ENCODE measurements at places on chromosomes 7 and 10.

DNA sequence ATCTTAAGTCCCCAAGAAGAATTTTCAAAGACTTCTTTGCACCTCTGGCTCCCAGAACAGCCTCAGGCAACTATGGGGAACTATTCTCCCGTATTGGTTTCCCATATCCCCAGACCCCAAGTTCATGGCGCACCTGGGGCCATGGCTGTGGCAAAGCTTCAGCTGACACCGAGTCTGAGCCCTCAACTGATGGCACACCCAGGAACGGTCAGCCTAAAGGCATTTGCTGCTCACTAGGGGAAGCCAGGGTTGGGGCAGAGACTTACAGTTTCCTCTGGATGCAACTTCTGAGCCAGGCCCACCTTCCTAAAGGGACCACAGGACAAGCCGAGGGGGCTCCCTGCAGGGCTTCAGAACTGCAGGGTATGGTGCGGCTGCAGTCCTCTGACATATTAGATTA, 13.7 kb upstream of the CPA1 start:
- DNase-seq = no peak

- no peak for DNase-seq
Measured at GRCh38 chr7:155234950-155235789, 62.5 kb upstream of the INSIG1 start.

GRCh38 chr7:100437150-100438100, 1.1 kb upstream of the PPP1R35 start:
- DNase-seq = no peak

GRCh38 chr10:81969136-81969535, 94.1 kb downstream of the NRG3 start:
- no peak for DNase-seq

GRCh38 chr10:48444266-48444665, 137.8 kb downstream of the MAPK8 start:
- DNase-seq = no peak

- DNase-seq = no peak
Measured at GRCh38 chr7:16951483-16952080, 69.8 kb upstream of the AGR3 start.

DNA sequence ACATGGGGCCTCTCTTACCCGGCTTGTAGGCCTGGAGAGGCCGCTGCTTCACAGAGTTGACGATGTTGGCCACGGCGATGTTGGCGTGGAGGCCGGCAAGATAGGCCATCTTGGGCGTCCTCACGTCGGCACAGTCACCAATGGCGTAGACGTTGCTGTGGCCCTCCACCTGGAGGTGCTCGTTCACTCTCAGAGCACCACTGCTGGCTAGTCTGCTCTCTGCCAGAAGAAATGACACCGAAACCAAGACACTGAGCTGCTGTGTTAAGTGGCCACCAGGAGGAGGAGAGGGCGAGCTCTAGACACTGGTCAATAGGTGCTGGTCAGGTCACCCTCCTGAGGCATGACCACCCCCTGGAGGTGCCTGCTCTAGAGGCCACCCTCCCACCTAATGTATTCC, 17.7 kb downstream of the AIFM2 start:
- no peak for DNase-seq

GRCh38 chr10:132212816-132213215, 26.1 kb downstream of the DPYSL4 start:
- DNase-seq = no peak

DNA sequence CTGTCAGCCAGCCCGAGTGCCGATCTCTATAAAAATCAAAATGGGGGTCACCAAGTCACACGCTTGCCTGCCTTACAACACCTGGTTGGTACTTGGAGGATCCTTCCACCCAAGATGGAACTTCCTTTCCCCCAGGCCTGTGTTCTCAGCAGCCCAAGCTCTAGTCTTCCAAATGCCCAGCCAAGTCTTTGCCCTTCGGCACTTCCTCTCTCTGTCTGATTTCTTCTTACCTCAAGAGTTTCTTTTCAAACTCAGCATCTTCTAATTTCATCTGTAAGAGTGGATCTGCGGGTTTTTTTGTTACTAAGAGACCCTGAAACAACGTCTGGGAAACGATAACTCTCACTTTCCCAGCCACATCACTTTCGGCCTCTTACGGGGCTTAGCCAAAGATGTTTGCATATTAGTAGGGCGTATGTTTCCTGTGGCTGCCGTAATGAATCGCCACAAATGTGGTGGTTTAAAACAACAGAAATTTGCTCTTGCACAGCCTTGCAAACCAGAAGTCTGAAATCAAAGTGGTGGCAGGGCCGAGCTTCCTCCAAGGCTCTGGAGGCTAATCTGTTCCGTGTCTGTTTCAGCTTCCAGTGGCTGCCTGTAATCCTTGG, 219.9 kb downstream of the TCF7L2 start:
- DNase-seq = no peak

- no peak for DNase-seq
Measured at GRCh38 chr10:6953271-6953801, 373.3 kb upstream of the PRKCQ start.

GRCh38 chr10:90837486-90837885, 20.4 kb downstream of the HTR7 start:
- DNase-seq = no peak

DNA sequence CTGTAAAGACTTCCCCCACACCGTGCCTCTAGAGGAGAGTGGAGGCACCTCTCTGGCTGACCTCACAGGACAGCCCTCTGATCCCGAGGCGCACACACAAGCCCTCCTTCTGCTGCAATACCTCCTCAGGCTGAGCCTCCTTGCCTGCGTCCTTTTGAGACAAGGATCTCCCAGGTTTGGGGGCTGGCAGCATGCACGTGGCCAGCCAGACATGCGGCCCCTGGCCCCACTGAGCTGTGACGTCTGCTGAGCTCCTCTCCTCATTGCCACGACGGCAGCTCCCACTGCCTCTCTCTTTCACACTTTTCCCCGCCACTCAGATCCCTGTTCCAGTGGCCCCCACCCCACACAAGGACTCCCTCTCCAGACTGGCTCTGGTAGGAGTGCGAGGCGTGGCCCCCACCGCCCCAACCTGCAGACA, 12.2 kb upstream of the DNAAF5 start:
- DNase-seq = no peak

DNA sequence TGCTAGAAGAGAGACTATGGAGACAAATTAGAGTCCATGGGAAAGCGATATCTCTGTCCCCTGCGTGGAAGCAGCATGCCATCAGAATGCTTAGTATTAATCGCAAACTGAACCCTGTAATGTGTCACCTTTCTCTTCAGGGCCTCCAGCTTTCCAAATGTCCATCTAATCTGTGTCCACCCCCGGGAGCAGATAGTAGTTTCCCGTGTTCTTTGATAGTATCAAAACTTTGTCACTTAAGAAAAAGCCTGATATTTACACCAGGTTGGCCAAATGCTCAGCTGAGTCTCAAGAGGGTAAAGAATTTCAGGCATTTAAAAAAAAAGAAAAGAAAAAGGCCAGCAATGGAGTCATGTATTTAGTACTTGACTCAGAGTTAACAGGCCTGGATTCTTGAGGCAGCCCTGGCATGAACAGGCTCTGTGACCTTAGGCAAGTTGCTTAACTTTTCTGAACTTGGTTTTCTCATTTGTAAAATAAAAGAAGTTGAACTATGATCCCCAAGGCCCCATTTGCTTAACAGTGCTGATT, 10.4 kb upstream of the GSAP start:
- DNase-seq = no peak

GRCh38 chr10:61140765-61141392, 196.9 kb upstream of the RHOBTB1 start:
- no peak for DNase-seq

DNA sequence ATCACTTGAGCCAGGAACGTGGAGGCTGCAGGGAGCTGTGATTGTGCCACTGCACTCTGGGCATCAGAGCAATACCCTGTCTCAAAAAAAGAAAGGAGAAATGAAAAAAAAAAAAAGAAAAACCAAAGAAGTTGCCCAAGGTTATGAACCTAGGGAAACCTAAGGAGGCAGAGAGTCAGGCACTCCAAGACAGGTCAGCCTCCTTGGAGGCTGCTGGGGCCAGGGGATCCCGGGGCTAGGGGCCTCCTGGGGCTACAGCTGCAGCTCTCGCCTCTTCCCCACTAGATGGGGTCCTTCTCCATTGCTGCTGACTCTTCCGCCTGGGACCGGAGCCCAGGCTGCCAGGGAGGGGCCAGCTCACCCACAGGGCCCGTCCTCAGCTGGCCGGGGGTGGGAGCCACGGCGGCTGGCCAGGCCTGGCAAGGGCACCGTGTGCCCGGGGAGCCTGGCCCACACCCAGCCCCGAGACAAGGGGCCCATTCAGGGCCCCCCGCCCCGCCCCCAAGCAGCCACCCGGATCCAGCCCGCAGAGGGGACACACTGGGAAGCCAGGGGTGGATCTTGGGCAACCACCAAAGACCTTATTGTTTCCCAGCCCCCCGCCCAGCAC, 1.7 kb upstream of the SPACDR start:
- DNase-seq = no peak

- no peak for DNase-seq
Measured at GRCh38 chr10:78905957-78906308, 162.8 kb upstream of the ZMIZ1 start.

- no peak for DNase-seq
Measured at GRCh38 chr10:26499426-26499825, 61.3 kb downstream of the APBB1IP start.

- DNase-seq = no peak
Measured at GRCh38 chr10:128979405-128979804, 487.6 kb upstream of the MGMT start.

GRCh38 chr7:151552352-151553028, 32.8 kb upstream of the RHEB start:
- no peak for DNase-seq

DNA sequence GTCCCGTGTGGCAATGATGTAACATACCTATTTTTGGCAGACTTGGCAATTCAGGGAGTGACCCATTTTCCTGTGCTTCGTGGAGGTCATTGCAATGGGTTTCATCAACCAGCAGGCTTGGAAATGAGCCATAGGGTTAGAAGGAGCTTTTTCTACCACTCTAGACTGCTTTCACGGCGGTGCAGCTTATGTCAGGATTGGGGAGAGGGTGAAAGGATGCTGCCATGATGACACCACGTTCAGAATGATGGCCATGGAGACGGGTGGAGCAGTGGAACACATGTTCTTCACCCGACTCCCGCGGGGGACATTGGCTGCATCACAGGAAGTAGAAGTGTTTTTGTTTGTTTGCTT, 220.2 kb downstream of the EMX2 start:
- DNase-seq = no peak

- DNase-seq = no peak
Measured at GRCh38 chr10:91137822-91138221, 82.6 kb upstream of the PCGF5 start.

- DNase-seq = no peak
Measured at GRCh38 chr7:29499932-29500331, 63.7 kb upstream of the PRR15 start.

- DNase-seq = peak; percentile 10
Measured at GRCh38 chr10:14879124-14879927, 660 bp downstream of the SUV39H2 start.

GRCh38 chr10:36265741-36266140, 623.6 kb upstream of the FZD8 start:
- no peak for DNase-seq

DNA sequence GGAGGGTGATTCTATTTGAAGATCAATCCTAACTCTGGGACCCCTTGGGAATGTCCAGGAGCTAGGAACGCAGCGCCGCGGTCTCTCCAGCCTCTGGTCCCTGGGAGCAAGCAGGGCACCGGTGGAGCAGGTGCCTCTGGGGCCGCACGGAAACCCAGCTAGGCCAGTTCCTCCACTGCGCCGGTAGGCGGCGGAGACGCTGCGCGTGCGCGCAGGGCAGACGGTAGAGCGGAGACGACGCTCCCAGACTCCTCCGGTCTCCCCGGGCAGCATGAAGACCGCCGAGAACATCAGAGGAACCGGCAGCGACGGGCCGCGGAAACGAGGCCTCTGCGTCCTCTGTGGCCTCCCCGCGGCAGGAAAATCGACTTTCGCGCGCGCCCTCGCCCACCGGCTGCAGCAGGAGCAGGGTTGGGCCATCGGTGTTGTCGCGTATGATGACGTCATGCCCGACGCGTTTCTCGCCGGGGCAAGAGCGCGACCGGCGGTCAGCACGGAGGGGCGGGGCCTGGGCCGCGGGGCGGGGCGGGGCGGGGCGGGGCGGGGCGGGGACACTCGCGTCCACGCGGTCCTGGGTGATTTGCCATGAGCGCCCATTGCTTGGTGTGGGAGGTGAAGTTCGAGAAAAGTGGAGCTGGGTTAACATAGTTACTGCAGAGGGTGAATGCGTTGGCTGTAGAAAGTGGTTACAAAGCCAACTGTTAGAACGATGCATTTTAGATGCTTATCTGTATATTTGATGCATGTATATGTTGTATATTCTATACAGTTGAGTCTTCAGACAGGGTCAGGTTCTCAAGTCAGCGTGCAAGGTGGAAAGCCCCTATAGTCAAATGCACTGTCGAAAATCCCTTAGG, at the start of gene PSTK:
Gene PSTK, plus strand, starts transcription at position 193 of the 857 bp plus-strand sequence. Its CDS starts 79 bp downstream, at position 272.
- peak; percentile 81 for DNase-seq

DNA sequence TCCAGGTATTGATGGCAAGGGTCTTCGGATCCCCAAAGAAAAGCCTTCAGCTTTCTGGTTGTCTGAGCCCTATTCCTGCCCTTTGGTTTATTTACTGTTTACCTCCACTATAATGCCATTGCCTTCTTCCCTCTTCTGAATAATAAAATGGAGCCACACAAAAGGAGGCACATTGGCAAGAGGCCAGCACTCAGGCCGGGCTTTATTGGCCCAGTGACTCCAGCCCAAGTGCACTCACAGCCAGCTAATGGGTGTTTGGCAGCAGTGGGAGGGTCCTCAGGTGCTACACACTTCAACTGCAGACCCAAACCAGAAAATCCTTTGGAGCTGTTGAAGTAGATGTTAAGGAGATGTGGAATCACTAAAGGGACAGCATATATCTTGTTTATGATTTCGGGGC, 336.0 kb downstream of the PLXNA4 start:
- DNase-seq = no peak

DNA sequence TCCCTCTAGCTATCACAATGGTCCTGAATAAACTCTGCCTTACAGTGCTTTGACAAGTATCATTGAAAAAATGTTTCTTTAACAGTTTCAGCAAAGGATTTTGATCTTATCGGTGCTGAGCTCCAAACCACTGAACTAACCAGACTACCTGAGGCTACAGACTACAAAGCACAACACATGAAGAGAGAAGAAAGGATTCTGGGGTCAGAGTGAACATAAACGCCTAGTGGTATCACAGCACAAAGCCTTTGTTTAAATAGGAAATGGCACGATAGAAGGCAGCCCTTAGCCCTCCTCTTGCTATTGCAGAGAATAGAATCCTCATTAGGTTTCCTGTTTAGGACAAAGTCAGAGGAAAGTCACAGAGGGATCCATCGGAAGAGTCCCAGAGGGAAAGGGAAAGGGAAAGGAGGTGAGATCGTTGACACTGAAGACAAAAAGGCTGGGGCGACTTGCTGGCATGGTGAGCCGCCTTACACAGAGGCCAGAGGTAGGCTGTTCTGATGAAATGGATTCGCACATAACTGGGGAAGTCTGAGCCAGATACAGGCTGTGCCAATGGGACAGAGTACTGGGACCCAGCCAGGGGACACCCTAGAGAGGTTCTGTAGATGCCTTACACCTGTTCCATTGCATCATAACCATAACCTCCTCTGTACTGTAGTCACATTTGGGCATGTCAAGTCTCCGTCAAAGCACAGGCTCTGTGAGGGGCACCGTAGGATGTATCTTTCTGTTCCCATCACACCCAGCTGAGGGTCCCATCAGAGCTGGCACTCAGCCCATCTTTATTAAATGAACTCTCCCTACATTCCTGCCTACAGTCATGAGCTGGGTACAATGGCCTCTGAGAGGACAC, 71.5 kb downstream of the XPNPEP1 start:
- no peak for DNase-seq

- no peak for DNase-seq
Measured at GRCh38 chr7:84200859-84201258, 6.3 kb upstream of the SEMA3A start.

GRCh38 chr7:102874166-102874829, 38.5 kb upstream of the LRRC17 start:
- no peak for DNase-seq

Data from neural crest cell (in vitro differentiated cells).